ENCODE measurements at places on chromosomes 7 and 10.

DNA sequence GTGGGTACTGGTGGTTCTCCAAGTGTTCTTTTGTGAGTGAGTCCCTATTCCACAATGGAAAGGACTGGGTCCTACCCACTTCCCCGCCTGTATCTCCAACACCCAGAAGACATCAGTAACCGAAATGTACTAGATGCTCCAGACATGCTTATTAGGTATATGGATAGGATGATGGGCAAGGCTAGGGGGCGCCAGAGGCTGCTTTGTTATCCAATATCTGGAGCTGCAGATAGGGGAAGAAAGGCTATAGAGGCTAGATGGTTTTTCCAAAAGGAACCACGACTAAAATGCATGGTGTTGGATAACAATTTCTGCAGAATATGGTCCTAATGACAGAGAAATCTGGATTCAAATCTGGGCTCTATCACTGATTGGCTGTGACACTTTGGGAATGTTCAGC lies 56.2 kb upstream of the TM9SF3 start:
- DNase-seq: no peak

DNA sequence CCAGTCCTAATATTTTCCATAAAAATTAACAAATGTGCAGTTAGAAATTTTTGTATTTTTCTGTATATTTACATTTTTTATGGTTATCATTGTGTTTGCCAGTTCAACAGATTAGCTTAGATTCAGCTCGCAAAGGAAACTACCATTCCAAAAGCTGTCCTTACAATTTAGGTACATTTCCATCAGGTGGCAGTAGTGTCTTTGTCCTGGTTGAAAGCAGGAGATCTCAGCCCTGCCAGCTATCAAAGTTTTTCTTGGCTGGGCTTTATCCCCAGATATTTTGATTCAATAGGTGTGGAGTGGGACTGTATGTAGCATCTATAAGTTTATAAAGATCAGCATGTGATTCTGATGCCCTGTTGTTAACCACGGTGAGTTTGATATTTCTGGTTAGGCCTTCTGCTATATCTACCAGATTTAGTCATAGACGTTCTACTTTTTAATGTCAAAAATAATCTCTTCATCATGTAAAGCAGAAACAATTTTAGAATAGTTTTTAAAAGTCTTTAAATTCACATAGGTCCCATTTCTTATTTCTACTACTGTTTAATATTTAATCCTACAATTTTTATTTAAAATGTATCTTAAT lies 15.5 kb upstream of the ICA1 start:
- DNase-seq: no peak

DNA sequence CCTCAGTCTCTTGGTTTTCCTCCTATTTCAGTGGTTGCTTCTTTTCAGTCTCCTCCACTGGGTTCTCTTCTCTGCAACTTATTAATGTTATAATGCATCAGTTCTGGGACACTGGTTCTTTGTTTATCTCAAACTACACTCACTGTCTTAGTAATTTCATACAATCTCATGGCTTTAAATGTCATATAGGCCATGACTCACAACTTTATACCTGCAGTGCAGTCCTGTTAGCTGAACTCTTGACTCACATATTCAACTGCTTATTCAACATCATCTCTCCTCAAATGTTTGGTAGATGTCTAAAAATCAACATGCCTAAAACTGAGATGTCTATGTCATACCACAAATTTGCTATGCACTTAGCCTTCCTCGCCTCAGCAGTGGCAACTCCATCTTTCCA lies 101.2 kb upstream of the PALS2 start:
- no peak for DNase-seq

GRCh38 chr10:6014241-6014761 lies 37.0 kb upstream of the IL15RA start:
- no peak for DNase-seq

DNA sequence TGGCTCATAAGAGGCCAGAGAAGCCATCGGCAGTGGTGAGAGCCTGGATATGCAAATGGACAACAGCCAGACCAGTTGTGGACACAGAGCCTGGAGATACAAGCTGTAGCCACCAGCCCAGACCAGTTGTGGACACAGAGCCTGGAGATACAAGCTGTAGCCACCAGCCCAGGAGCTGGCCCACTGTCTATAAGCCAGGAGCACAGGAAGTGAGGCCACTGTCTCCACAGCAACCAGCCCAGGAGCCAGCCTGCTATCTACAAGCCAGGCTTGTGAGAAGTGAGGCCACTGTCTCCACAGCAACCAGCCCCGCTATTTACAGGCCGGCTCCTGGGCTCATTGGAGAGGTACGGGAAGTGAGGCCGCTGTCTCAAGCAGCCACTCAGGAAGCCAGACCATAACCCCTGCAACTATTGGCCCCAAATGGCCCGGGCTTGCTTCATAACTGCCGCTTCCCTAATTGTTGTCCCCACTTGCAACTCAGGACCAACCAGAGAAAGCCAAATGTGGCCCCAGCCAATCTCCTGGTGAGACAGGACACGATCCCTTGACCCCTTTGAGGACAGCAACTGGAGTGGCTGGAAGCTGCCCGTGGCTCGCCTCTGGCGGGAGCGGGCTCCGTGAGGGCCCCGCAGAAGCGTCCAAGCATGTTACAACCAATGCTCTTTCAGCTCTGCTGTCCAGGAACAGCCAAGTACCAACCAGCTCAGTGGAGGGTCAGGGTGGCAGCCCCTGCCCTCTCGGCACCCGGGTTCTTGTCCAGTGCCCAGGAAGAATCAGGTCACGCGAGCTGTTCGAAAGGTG lies 44.1 kb upstream of the CNPY1 start:
- no peak for DNase-seq
